Suprapubic skin (tissue), 4 donors: ENCODE measurements at places on chromosomes 6 and 20. TPM values are rescaled to one million over a fixed set of nuclear protein-coding genes. Genes with fewer than 3 reads are reported as not detected.

GRCh38 chr6:44257753-44258324 lies 511 bp upstream of the SLC35B2 start:
- H3K4me3 ChIP-seq = peak overlapping the region; percentile 95
- H3K27ac ChIP-seq = peak overlapping the region; percentile 92
- DNase-seq = no peak
- peaks cover 44% of the 10 kb centered on the region for H3K36me3 ChIP-seq
- peaks cover 39% of the 10 kb centered on the region for H3K4me1 ChIP-seq

DNA sequence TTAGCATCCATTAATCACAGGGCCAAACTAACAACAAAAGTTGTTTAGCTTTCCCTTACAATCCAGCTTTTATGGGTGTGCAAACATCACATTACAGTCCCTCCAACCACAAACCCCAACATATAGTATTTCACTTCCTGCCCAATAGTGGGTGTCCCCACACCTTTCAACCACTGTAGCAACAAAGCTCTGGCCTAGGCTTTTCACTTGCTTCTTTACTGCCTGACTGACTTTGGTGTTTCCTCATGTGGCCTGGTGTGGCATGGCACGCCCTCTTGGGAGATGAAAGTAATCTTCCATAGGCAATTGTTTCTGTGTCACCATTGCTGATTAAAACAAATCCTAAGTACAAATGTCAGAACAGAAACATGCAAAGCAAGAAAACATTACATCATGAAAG lies 46.3 kb downstream of the MCM8 start:
- no peak for DNase-seq
- H3K27ac ChIP-seq = no peak overlapping the region
- peaks cover 3% of the 10 kb centered on the region for H3K4me1 ChIP-seq
- peaks cover 20% of the 10 kb centered on the region for H3K36me3 ChIP-seq

DNA sequence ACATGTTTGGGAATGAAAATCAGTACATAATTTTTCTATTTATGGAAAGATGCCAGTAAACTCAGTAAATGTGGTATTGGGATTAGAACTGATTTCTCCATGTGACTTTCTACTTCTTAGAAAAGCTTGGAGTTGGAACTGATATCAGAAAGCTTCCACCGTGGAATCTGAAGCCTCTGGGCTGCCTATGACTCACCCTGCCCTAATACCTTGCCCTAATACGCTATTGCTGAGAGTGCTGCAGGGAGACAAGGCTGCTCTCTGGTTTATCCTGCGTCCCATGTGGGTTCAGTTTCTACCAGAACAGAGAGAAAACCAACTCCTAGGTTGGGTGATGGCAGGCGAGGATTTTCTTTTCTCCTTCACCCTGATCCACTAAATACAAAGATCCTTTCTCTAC lies 3.3 kb upstream of the STMND1 start:
- H3K4me3 ChIP-seq = no peak overlapping the region
- H3K27me3 ChIP-seq = peaks cover 8% of the 10 kb centered on the region
- no peak for DNase-seq
- no peaks in the 10 kb centered on the region for H3K36me3 ChIP-seq

Gene PCSK2
- 20.1 TPM for total RNA-seq

Gene FKBP1A
- 151 TPM for total RNA-seq

Gene SEL1L2
- total RNA-seq = not detected

Gene BEND6
- total RNA-seq = not detected

Gene B3GALT4
- total RNA-seq = 16.6 TPM

Gene LAMA4
- total RNA-seq = 16.6 TPM

- no peaks in the 10 kb centered on the region for H3K27me3 ChIP-seq
- H3K4me3 ChIP-seq = no peak overlapping the region
- DNase-seq = no peak
These were observed 643.8 kb downstream of the RFPL4B start for GRCh38 chr6:112990971-112991370.

GRCh38 chr6:44869321-44869897 lies 458.7 kb upstream of the RUNX2 start:
- H3K4me1 ChIP-seq = no peaks in the 10 kb centered on the region
- no peak for DNase-seq
- H3K27me3 ChIP-seq = no peaks in the 10 kb centered on the region
- H3K4me3 ChIP-seq = no peak overlapping the region
- no peaks in the 10 kb centered on the region for H3K36me3 ChIP-seq
- H3K27ac ChIP-seq = no peak overlapping the region

Gene SGK2
- 6.9 TPM for total RNA-seq
